ENCODE measurements at places on chromosomes 12 and 14.

GRCh38 chr12:84218406-84218805 is 694.2 kb downstream of the SLC6A15 start:
- no peak for DNase-seq

DNA sequence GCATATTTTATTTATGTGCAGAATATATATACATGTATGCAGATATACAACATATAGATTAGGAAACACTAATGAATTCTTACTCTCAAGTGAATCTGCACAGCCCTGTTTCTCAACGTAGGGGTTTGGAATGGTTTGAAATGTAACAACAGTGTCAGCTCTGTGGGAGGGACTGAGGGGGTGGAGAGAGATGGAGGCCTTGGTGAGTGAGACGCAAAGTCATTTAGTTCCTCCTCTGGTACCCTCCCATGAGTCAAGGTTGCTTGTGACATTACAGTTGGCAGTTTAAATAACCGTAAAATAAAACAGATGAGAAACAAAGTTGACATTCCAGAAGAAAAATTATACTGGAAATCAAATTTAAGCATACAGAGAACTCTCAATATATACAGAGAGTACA is 313.0 kb upstream of the PRKD1 start:
- no peak for DNase-seq

DNA sequence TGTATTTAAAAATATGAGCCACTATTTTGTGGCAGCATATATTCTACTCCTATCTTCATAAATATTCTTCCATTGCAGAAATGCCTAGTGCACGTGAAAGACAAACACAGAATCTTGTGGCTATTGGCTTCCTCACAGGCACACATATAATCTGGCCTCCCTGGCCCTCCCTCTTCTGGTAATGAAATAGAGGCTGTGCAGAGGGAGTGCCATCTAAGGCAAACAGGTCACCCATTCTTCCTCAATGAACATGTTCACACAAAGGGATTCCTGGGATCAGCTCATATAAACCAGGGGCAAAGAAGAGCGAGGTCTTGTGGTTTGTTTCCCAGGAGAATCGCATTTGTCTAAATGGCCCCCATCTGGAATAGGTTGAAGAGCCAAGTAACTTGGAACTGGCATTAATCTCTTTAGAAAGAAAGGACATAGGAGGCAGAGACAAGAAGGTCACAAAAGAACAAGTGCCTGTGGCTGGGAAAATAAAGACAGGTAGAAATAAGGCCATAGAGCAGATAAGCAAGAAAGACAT is 171.6 kb upstream of the PTPRQ start:
- no peak for DNase-seq

DNA sequence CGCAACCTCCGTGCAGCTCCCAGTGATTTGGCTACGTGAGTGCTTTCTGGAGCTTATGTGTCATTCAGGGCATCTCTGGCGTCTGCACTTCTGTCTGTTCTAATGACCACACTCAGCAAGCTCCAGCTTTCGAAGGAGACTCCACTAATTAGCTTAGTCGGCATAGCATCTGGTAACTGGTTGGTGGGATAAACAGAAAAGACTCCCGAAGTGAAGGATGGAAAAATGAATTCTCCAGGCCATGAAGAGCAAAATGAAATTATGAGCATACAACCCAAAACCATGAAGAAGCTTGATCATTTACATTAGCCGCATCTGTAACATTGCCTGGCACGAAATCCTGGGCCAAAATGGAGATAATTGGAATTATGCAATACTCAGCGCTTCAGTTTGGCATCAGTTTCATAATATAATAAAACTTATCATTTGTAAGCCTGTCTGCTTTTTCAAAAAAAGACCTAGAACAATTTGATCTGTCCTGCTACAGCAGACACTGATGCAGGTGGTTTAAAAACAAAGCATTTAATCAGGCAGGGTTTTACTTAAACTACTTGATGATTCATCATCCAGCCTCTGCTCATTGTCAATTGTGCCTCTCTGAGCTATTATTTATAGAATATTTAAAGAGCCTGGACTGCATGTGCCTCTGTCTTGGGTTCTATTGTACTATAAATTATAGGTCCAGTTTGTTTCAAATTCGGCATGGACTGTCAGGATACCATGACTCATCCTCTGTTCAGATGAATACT is 87.4 kb downstream of the SYT1 start:
- DNase-seq = no peak

DNA sequence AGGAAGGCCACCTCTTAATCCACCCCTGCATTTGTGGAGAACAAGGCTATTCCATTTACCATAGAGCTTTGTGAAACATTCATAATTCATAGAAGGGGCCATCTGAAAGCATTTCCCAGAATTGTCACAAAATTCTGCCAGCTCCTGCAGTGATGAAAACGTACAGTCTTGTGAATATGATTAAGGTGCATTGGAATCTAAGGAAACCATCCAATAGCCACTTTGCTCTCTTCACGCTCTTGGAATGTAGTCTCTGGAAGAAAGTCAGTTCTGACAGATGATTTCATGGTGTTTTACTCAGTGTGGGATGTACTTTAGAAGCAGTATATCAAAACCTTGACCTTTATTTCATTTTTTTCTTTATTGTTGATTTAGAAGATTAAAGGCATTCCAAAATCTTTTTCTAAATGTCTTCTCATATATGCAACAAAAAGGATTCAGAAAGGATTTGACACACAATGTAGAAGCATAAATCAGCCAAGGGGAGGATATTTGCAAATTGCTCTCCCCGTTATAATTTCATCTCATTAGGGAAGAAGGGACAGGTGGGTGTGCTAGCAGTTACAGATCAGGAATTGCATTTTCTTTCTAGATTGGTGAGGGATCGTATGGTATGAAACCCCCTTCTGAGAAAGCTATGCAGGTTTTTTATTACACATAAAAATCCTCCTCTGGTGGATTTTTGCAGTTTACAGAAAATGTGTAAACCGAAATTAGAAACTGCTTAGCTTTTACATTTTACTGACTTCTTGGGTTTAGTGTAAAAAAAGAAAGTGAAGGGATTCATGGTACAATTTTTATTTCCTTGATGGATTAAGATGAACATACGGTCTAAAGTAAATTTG is 390.2 kb downstream of the LRIG3 start:
- no peak for DNase-seq

DNA sequence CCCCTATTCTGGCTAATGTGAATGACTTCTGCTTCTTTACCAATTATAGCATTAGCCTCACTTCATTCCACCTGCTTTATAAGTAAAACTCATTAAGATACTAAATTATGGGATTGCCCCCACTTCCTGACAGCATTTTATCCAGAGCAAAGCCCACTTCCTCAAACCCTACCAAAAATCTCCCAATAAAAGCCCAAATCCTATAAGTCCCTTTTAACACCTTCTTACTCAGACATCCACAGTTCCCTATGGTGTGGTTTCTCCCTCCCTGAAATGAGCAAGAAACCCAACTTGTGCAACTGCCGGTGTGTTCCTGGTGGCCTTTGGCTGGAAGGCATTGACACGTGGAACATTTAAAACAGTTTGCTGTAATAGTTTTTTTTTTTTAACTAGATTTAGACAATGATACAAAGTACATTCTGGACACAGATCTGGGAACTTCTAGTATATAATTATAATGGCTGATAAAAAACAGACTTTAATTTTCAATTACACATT is 53.1 kb downstream of the BRMS1L start:
- no peak for DNase-seq

DNA sequence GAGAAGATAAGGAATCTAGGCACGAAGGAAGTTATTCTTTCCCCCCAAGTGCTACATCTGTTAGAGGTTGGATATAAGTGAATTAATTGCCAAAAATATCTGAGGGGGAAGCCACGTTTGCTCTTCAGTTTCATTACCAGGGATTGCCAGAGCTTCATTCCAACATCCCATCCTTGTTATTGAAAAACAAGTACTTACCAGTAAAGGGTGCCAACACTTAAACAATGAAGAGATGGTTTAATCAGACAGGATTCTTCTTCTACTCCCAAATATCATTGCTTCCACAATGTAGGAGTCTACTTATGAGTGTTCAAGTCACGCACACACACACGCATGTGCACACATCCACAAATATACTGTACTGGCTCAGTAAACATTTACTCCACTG is 312.4 kb downstream of the RPAP3 start:
- no peak for DNase-seq

DNA sequence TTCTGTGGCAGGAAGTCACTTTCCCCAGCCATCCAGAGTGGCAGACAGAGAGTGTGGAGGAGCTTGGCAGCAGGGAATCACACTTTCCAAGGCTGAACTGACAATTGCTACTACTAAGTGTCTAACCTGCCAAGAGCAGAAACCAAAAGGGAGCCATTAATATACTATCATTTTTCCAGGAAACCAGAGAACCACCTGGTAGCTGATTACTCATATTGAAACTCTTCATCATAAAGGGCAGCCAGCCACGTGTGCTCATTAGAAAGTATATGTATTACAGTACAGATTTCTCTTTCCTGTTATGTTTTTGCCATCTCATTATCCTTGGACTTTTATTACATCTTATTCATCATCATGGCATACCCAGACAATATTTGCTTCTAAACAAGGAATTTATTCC is 374.9 kb downstream of the GXYLT1 start:
- no peak for DNase-seq

DNA sequence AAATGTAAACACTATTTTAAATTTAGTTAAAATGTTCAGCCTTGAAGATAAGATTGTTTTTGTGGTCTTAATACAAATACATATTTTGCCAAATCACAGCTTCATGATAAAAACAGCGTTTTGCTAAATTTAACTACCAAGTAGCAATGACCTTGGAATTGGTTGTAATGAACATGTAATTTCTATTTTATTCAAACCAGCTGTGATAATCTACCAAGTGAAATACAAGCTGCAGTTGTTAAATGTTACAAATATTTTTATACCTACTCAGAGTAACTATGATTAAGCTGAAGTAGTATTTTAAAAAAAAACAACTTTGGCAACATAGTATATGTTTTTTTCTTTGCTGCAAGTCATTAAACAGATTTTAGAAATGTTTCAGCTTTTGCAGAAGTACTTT is 96.2 kb downstream of the CPSF2 start:
- DNase-seq = no peak

GRCh38 chr12:115437061-115437567 is 753.1 kb upstream of the TBX3 start:
- no peak for DNase-seq

- DNase-seq = no peak
These were observed 781.7 kb downstream of the TRHDE start for GRCh38 chr12:73053893-73054292.

- no peak for DNase-seq
These were observed 128.3 kb downstream of the SSPN start for GRCh38 chr12:26323673-26324072.

GRCh38 chr12:104669851-104670337 is 213.1 kb downstream of the CHST11 start:
- DNase-seq = no peak

DNA sequence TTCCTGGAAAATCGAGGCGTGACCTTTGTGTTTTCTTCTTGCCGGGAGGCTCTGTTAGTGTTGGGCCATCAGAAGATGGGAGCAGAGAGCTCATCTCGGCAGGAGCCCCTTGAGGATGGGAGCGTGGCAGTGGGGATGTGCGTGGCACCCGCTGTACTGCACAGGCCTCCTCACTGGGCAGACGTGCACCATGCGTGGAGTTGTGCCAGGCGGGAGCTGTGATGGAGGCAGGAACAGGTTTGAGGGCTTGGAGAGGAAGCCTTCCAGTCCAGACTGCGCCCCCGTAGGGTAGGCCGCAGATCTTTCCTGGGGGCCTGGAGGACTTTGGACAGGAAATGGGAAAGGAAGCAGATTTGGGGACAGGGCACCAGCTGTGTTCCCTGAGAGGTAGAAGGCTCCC is 197.5 kb downstream of the TSPAN9 start:
- no peak for DNase-seq

GRCh38 chr14:67520482-67520881 is 12.6 kb upstream of the PLEKHH1 start:
- no peak for DNase-seq

- DNase-seq = no peak
These were observed 126.2 kb downstream of the CRADD start for GRCh38 chr12:93803424-93803807.

DNA sequence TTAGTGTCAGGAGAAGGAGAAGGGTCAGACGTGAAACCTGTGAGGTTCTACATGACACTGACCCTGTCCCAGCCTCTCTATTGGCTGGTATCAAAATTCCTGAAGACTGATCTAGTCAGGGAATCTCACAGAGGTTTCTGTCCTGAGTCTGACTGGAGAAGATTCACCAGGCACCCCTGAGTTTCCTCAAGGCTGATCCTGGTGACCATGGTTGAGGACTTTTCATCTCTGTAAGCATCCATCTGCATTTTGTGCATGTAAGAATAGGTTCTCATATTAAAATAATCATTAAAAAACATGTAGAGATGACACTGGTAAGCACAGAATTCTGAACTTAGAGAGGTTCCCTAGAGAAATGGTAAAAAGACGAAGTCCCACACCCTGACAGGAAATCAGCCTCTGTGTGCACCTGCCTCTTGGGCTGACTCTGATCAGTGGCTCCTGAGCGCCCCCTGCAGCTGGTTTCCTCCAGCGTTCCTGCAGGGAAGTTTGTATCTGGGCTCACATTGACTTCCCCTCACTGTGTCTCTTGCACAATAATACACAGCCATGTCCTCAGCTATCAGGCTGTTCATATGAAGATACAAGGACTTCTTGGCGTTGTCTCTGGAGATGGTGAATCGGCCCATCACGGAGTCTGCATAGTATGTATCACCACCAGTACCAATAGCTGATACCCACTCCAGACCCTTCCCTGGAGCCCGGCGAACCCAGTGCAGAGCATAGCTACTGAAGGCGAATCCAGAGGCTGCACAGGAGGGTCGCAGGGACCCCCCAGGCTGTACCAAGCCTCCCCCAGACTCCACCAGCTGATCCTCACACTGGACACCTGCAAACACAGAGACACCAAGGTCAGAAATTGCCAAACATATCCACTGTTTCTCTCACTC is 991.9 kb downstream of the TMEM121 start:
- peak; percentile 85 for DNase-seq

DNA sequence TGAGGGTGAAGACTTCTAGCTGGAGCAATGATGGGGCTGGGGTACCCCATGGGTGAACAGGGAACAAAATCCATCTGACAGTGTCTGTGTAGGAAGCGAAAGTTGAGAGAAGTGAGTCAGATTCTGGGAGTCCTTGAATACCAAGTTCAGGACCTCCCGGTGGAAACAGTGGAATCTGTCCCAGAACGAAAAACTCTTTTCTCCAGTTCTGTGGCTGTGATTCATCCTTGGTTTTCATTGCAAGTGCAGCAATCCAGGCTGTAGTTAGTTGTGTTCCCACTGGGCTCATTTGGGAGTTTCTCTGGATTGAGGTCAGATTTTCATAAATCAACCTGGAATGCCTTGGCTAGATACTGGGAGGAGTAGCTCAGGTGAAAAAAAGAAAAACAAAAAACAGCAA is 120.7 kb downstream of the C12orf75 start:
- no peak for DNase-seq

- no peak for DNase-seq
These were observed 21.1 kb downstream of the ZFHX2 start for GRCh38 chr14:23530375-23531055.

GRCh38 chr14:47302121-47302520 is 373.3 kb downstream of the MDGA2 start:
- DNase-seq = no peak

- no peak for DNase-seq
These were observed 192.2 kb upstream of the ALG10 start for GRCh38 chr12:33830070-33830469.

Data from activated CD4-positive, alpha-beta T cell treated with anti-CD3 and anti-CD28 coated beads, Interleukin-2, amount 50 U/mL, for 4 hours (primary cell).